ENCODE measurements at places on chromosomes 4 and X.

DNA sequence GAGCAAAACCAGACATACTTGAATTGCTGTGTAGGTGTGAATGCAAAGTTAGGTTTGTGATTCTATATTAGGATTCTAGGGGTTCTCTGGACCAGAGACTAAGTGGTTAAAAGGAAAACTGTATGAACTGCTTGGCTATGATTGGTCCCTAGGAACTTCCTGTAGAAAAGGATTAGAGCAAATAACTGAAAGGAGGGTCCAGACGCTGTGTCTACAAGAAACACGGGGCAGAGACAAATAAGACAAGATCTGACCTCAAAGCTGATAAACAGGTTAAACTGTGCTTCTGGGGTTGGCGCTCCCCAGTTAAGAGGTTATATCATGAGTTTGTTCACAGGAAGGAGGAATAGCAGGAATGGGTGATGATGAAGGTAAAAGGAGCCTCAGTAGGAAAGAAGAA lies 183.6 kb downstream of the MGST2 start:
- DNase-seq = no peak

DNA sequence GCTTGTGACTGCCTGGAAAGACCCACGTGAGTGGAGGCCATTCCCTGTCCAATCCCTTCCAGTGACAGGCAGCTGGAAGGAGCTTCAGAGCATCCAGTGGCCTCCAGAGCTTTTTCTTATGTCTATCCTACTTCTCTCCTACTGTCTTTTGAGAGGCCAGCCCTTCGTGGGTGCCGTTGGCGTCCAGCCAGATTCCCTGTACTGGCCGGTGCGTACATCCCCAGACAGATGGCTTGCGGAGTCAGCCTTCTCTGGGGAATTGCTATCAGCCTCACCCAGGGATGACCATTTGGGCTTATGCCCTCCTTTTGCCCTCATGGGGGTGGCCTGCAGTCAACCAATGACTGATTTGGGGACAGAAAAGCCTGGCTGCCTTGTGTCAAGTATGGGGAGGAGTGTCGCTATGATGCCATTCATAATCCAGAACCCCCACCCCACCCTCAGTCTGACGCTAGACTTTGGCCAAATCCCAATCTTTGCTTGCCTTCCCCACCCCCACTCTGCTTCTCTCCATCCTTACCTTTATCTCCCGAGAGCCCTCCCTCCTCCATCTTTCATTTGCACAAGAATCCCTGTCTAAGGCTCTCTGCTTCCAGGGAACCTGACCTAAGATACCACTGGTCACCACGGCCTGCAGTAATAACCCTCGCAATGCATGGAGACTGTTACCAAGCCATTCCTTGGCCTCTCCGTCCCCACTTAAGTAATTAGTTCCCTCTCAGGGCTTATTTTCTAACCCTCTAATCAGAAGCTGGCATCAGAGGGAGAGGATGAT lies 150.3 kb upstream of the BCOR start:
- DNase-seq = no peak

GRCh38 chr4:120835342-120835741 lies 87.2 kb downstream of the PRDM5 start:
- DNase-seq = no peak

- no peak for DNase-seq
Measured at GRCh38 chr4:87007528-87008446, 73.0 kb downstream of the AFF1 start.

DNA sequence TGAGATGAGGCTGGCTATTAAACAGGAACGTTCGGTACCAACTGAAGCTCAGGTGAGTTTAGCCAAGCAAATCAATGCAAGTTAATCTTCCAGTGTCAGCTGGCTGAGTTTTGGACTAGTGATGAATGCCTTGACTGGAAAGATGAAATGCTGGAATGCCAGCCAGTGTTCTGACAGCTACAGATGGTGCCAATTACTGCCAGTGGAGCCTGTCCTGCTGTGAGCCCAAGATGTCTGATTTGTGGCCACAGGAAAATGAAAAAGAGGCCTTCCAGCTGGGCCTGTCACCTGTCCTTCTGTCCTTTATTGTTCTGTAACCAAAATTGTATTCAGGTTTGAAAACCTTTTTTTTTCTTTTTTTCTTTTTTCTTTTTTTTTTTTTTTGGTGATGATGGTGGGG lies 223.1 kb downstream of the AFF2 start:
- DNase-seq = no peak

- no peak for DNase-seq
Measured at GRCh38 chr4:18397681-18398390, 376.3 kb upstream of the LCORL start.

DNA sequence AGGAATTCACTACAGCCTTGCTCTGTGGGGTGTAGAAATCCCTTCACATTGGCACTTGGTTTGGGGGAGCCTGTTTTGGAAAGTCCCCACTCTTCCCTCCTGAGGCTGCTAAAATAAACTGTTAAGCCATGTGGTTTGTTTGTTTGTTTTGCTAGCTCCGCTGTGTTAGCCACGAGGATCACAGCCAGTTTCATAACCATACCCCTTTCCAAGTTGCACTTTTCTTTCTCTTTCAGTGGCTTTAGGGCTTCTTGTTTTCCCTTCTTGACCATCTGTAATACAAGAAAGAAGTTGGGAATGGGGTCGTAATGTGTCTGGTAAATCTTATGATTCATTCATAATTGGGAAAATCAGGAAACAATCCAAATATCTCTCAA lies 24.8 kb upstream of the UXT start:
- no peak for DNase-seq

GRCh38 chrX:19040373-19040772 lies 56.5 kb upstream of the PHKA2 start:
- no peak for DNase-seq

DNA sequence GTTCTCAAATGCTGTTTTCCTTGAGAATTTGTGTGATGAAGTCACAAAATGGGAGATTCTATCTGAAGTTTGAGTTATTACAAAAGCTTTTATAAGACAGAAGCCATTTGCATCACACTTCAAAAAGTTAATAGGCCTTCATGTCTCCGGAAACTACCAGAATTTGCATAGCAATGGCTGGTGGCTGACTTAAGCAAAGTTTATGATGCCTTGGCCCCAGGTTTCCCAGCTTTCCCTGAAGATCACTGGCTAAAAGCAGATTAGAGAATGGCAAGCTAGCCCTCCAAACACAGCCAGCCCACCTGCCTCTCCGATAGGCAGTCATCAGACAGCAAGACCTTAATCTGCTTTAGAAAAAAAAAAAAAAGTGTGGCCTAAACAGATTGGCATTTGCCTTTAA lies 197.8 kb downstream of the HS3ST1 start:
- DNase-seq = no peak

GRCh38 chr4:62804075-62804474 lies 1603.9 kb downstream of the ADGRL3 start:
- no peak for DNase-seq

DNA sequence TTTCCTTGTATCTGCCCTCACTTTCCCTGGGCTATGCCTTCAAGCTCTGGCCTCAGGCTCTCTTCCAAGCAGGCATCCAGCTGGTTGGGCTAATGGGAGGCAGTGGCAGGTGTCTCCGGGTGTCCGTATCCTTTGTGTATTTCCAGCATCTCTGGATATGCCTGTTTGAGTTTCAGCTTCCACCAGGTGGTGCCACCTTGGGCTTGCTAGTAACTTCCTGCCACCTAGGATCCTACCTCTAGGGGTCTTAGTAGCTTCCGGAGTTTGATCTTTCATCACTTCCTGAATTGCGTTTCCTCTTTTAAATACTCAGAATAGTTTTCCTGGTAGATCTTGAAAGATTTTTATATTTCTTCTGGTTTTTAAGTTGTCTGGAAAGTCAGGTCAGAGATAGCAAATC lies 23.2 kb upstream of the ANOS1 start:
- DNase-seq = no peak

DNA sequence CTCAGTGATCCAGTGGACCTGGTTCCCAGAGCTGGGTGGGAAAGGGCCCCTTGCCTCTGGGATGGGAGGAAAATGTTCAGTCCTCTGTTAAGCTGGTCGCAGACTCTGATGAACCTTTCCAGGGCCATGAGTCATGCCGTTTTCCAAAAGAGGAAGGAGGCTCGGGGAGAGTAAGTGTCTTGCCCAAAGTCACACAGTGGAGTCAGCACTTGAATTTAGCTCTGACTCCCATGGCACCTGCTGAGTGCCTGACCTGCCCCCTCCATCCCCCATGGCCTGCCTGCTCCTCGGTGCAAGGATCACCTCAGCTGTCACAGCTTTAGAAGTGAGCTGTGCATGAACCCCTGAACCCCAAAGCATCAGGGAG lies 14.0 kb upstream of the KIAA0232 start:
- no peak for DNase-seq

DNA sequence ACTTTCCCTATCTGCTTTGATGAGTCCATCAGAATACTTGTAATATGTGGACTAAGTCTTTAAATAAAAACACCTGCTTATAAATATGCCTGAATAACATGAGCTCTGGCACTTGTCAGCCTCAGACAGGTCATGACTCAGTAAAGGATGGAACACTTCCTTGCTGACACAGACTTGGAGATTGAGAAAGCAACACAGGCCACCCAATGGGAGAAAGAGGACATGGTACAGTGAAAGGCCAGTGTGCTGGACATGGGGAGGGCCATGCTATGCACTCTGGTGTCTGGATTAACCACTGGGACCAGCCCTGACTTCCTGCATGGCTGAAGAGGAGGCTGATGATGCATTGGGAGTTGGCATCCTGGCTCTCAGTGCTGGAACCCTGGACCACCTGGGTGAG lies 149.5 kb downstream of the DHRSX start:
- no peak for DNase-seq

DNA sequence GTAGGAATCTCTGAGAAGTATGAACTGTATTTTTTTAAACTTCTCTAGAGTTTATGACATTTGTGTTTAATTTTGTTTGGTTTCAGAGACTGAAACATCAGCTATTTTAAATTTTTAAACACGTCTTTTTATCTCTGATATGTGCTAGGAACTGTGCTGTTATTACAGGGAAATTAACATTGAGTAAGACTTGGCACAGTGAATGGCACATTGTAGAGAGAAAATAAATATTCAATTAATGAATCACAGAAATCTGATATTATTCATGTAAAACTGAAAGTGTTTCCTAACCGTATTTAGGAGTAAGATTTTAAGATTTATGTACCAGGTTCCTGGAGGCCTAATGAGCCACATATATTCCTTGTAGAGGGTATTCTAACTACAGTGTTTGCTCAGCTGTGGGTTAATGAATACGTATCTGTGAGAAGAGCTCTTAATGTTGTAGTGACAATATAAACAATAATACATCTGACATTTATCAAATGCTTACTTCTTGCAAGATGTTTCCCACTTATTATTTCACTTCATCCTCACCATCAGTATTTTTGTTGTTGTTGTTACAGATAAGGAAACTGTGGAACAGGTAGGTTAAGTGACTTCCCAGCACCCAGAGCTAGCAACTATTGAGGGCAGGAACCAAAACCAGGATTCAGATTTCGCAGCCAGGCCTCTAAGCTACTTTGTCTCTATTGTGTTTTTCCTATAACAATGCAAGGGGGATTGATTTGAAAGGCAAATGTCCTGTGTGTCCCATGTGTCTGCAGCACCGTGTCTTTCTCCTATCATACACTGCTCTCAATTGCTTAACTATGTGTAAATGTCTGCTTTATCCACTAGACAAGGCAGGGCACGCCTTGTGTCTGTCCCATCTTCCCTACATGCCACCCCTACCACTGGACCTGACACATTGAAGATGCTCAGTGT lies 121.1 kb upstream of the FAM9C start:
- DNase-seq = no peak

DNA sequence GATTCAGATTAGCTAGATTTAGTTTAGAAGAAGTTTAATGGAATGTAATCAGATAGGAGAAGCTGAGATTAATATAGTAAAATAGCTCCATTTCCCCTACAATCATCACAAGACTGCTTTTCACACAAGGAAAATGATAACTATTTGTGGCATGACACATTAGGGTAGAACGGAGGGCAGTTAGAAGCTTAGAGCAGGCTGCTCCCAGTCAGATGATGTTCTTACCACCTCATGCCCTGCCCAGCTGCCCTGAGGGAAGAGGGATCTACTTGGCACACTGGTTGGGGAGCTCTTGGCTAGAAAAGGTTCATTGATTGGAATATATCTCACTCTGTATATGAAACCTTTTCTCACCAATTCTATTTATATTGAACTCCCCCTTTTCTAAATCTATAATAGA lies 180.7 kb upstream of the IL15 start:
- no peak for DNase-seq

DNA sequence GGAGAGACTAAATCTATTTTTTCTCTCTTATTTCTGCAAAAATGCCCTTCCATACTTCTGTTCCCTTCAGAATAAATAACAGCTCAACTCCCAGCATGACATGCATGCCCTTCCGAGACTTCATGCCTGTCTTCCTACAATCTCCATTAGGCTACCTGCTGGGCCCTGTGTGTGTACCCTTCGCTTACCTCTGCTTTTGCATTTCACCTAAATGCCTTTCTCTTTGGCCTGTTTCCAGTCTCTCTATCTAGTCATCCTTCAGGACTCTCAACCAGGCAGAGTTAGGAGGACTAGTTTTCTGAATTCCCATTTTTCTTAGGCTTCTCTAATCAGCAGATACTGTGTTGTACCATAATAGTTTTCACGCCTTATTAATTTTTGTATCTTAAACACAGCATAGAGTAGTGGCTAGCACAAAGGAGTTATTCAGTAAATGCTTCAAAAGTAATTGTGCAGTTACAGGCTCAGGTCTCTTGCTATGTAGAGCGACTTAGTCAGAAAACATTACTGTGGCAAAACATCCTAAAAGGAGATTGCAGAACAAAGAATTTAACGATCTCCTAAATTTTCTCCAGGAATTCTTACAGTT lies 20.5 kb downstream of the SEPTIN11 start:
- DNase-seq = no peak

DNA sequence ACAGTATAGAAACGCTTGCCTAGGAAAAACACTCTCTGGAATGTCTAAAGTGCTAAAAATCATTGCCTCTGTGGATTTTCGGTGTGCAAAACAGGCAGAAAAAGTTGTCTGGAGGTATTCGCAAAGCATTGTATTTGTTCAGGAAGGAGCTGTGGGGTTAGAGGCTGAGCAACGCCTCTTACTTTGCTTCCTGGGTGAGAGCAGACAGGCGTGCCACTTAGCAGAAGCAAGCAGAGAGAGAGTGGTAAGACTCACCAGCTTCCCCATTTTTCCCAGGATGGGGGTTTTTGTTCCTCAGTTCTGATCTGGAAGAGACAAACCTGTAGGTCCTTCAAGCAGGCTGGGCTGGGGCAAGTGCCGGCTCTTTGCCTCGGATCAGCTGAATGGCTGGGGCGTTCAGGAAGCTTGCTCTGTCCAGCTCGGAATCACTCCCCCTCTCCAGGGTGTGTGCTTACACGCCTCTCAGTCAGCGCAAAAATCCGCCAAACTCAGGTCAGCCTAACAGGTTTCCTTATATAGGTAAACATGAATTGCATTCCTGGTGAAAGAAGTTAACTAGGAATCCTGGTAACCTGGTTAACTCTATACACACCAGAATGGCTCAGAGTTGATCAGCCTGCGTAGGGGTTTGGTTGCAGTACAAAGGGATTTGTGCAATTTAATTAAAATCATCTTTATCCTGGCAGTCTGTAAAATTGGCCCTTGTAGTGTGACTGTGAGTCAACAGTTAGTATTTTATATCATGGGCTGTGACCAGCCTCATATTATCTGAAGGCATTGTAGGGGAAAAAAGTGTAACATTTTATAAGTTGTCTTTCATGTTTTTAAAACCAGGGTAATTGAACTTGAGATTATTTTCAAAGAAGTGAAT lies 213.1 kb upstream of the MID1 start:
- no peak for DNase-seq

All from activated CD8-positive, alpha-beta memory T cell treated with anti-CD3 and anti-CD28 coated beads for 1 hour (primary cell).